ENCODE measurements at places on chromosomes 16 and 17.

GRCh38 chr17:64653325-64653984, 8.7 kb downstream of the SMURF2 start:
- DNase-seq: no peak

GRCh38 chr16:56108056-56108471, 83.2 kb upstream of the GNAO1 start:
- no peak for DNase-seq

GRCh38 chr17:2735896-2736295, 13.6 kb downstream of the CCDC92B start:
- no peak for DNase-seq

DNA sequence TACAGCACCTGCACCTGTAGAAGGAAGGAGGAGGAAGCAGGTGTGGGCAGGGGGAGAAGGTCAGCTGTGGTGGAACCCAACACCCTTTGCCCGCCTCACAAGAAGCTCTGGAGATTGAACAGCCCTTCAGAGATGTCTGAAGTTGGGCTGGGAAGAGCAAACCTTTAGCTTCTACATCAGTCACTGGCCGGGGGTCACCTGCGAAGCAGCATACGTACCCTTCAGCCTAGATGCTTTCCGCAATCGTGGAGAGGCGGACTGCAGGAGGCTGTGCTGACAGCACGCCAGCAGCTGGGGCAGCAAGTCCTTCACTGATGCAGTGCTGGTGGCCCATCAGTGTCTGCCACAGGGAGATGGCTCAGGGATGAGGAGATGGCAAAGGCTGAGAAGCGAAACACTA, 5.2 kb upstream of the HS3ST3B1 start:
- DNase-seq: no peak

- no peak for DNase-seq
Measured at GRCh38 chr16:31274831-31275816, 15.3 kb downstream of the ITGAM start.

DNA sequence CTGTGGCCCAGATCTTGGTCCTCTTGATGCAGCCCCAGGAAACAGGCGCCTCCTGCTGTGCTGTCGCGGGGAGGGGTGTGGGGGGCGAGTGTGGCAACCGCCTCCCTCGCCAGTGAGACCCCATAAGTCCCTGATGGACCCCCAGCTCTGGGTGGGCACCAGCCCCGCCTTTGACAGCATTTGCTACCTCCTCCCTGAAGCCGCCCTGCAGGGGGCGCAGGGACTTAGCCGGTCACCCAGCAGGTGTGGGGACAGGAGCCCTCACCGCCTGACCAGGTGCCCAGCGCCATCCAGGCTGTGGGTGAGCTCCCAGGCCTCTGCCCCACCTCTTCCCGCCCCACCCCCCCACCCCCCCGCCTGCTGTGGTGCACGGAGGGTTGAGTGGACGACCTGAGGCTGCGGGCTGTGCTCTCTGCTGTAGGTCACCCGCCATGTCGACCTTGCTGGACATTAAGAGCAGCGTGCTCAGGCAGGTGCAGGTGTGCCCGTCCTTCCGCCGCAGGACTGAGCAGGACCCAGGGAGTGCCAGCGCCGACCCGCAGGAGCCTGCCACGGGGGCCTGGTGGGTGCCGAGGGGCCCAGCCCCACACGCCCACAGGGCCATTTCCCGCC, 4.8 kb downstream of the BAIAP3 start:
- DNase-seq: no peak

- no peak for DNase-seq
Measured at GRCh38 chr16:3075523-3075915, 10.1 kb downstream of the IL32 start.

- no peak for DNase-seq
Measured at GRCh38 chr17:79632432-79632735, 21.5 kb upstream of the RBFOX3 start.

- DNase-seq: no peak
Measured at GRCh38 chr17:6196355-6196754, 126.2 kb downstream of the WSCD1 start.

GRCh38 chr16:51147776-51148677, 3.0 kb downstream of the SALL1 start:
- no peak for DNase-seq

Data from stimulated activated CD4-positive, alpha-beta T cell treated with anti-CD3 and anti-CD28 coated beads, TNF-alpha, amount 100 ng/mL, for 24 hours (primary cell).